ENCODE measurements at places on chromosomes 4 and X.

- ATAC-seq: peak; percentile 50
Measured at GRCh38 chr4:55172694-55173287, 47.4 kb upstream of the KDR start.

GRCh38 chrX:139759637-139760036, 51.7 kb upstream of the MCF2 start:
- ATAC-seq: peak; percentile 74

GRCh38 chr4:56530269-56531148, 24.9 kb downstream of the ARL9 start:
- ATAC-seq: peak; percentile 95

DNA sequence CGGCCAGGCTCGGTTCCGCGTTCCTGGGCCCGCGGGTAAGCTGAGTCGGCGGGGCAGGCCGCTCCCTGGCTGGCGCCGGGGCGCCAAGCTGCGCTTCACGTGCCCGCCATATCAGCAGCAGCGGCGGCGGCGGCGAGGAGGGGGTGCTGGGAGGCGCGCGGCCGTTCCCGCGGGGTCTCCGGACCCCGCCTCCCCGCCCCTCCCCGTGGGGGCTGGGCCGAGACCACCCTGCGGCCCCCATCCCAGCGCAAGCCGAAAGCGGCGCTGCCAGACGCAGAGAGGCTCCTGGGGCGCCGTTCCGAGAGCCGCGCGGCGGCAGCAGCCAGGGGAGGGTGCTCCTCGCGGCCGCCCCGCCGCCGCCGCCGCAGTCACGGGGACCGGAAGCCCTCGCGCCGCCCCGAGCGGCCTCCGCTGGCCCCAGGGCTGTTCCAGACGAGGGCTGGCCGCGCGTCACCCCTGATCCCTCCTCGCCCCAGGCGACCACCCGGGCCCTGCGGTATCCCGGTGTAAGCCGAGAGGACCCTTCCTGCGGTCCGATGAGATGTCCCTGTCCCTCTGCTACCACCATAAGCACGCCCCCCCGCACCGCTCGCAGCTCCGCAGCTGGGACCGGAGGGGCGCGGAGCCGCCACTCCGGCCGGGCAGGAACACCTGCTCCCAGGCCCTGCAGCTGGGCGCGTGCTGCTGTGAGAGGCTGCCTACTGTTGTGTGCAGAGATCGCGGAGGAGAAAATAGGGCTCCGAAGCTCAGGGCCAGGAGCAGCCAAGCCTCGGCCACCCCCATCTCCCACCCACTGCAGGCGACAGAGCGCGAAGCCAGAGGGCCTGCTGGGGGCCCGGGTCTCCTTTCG, 7.5 kb upstream of the BCOR start:
- peak; percentile 45 for ATAC-seq

GRCh38 chrX:140064993-140065392, 99.7 kb upstream of the CXorf66 start:
- no peak for ATAC-seq

DNA sequence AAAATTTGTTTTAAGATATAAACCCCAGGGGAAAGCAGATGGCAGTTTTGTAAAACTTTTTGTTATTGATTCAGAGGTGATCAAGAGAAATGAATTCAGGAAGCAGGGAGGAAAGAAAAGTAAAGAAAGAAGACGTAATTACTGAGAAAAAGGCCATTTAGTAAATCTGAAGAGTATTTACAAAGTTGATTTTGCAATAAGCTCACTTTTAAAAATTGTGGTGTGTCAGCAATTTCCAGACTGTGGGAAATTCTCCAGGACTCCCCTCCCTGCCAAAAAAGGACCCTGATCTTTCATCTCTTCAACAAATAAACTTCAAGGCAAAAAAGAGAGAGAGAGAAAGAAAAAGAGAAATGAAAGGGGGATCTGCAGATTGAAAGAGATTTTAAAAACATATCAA, 36.6 kb downstream of the PCYT1B start:
- ATAC-seq: no peak

- no peak for ATAC-seq
Measured at GRCh38 chr4:52848254-52848653, 13.9 kb upstream of the RASL11B start.

DNA sequence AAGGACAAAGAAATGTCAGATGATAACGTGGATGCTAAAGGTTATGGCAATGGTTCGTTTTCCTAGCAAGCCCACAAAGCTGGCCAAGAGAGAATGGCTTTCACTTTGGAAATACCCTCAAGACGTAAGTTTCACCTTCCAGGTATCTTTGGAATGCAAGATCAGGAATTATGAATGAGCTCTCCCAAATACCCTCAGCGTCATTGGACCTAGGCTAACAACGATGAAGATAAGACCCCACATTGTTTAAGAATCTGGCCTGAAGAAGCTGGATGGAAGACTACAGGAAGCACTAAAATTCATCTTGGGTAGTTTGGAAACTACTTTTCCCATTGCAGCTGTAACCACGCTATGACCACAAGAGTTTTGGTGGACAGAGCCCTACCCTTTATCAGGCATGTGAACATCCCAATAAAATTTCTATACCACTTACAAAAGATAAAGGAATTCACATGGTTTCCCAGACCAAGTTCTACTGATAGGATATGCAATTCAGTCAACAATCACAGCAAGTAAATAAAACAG, 111.9 kb downstream of the KDR start:
- ATAC-seq: no peak

GRCh38 chrX:97666890-97667289, 783.2 kb downstream of the RPA4 start:
- no peak for ATAC-seq

GRCh38 chr4:112938461-112939058, 110.9 kb upstream of the ANK2 start:
- peak; percentile 71 for ATAC-seq

DNA sequence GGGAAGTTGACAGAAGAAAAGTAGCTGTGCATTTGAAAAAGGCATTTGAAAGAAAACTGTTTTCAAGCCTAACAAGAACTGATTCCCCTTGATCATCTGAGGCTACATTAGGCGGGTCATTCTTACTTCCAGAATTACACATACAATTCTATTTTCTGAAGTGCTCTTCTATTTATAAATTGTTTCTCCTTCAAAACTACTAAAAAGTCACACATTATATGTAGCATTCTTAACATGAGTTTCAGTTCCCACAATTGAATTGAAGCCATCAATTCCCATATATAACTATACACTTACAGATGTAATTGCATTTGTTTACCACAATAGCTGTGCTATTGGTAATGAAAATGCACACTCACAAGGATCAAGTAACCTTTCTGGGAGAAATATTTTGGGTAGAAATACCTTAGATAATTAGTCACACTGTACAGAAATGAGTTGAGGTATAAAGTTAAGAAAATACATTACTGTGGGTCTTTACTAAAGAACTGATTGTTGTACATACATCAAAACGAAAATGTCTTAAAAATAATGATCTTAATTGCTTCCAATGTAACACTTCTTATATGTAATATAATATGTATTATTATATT, 1688.0 kb upstream of the AGA start:
- no peak for ATAC-seq

DNA sequence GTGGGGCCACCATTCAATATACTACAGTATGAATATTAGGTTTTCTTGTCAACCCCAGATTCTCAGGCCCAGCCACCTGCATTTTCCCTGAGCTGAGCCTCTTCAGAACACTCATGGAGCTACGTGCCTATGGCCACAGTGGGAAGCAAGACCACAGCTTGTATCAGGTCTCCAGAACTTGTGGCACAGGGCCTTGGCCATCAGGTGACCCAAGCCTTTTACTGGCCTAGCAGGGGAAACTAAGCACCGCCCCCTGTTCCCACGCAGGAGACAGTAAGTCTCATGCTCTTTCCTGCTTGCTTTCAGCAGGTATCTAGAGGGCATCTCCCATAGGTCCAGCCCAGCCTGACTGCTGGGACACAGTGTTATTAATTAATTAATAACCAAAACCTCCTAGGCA, 138.4 kb upstream of the MAMLD1 start:
- ATAC-seq: no peak

DNA sequence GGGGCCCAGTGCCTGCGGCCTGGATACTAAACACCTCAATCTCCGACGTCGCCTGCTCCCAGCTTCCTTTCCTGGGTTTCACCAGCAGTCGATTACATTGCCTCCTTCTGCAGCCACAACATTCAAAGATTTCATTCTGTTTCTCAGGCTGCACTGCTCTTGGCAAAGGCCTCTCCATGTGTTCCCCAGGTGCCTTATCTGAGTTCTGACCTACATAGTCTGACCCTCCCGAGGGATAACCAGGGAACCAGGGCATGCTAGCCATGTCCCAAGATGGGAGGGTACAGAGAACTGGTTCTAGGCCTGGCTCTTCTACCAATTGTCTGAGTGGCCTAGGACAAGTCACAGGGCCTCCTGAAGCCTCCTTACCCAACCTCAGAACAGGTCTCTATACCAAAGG, 62.2 kb upstream of the ACSL1 start:
- ATAC-seq: no peak

DNA sequence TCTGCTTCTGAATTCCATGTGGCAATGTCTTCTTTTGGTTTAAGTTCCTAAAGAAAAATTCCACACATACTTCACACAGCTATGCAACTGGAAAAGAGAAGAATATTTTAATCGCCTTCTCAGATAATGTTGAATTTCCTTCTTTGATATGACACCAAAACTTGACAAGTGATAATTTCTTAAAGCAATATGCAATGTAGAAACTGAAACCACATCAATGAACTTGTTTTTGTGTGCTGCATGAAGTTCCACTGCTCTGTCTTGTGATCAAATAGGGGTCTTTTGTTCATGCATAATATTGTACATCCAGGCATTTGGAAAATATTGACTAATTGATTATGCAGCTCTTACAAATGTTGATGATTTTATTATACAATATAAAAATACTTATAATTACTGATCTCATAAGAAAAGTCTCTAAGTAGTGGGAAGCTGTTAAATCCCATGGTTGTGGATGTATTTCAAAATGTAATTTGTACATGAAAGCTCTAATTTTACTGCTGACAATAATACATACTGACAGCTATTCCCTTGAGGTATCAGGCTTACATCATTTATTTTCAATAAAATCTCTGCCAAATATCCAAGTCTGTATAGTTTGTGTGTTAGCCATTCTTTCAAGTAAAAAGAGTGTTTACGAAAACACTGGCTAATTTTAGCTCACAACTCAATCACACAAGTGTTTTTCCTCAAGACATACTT, 56.5 kb downstream of the AGA start:
- ATAC-seq: no peak

DNA sequence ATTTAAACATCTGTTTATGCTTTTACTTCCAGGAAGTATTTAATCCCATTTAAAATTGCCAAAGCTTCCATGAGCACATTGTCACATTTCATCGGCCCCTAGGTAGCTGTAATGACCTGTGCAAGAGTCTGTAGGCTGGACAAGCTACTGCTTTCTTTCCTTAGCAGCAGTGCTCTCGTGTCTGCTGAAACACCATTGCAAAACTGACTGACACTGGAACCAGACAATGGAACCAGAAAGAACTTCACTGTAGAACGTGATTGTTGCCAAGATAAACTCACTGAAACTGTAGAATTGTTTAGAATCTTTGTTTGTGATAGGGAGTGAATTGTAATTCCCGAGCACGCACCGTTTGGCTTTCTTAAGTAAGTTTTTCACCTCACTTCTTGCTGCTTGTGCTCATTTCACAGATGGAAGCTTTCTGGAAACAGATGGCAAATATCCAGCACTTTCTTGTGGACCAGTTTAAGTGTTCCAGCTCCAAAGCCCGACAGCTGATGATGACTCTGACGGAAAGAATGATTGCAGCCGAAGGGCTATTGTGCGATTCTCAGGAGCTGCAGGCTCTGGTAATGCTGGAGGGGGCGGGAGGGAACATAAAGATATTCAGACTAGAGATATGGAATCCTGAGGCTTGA, 36.9 kb downstream of the EVC start:
- ATAC-seq: no peak

- ATAC-seq: peak; percentile 88
Measured at GRCh38 chrX:110425222-110426154, 66.8 kb downstream of the RTL9 start.

DNA sequence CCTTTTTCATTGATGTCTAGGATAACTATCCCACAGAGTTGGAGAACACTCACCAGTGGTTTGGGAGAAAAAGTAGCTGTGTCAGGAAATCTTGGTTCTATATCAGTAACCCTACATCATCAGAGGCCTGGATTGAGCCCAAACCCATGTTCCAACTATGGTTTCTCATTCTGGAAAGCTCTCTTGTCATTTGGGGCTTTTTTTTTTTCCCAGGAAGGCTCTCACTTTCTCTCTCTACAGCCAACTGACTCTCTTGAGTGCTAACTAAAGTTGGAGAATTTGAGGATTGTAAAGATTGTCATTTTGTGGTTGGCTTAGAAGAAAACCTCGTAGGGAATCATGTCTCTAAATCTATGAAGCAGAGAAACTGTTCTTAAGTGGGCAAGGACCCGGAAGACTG, 228.2 kb upstream of the DIPK2B start:
- no peak for ATAC-seq

GRCh38 chrX:10990976-10991375, 120.2 kb upstream of the HCCS start:
- no peak for ATAC-seq

DNA sequence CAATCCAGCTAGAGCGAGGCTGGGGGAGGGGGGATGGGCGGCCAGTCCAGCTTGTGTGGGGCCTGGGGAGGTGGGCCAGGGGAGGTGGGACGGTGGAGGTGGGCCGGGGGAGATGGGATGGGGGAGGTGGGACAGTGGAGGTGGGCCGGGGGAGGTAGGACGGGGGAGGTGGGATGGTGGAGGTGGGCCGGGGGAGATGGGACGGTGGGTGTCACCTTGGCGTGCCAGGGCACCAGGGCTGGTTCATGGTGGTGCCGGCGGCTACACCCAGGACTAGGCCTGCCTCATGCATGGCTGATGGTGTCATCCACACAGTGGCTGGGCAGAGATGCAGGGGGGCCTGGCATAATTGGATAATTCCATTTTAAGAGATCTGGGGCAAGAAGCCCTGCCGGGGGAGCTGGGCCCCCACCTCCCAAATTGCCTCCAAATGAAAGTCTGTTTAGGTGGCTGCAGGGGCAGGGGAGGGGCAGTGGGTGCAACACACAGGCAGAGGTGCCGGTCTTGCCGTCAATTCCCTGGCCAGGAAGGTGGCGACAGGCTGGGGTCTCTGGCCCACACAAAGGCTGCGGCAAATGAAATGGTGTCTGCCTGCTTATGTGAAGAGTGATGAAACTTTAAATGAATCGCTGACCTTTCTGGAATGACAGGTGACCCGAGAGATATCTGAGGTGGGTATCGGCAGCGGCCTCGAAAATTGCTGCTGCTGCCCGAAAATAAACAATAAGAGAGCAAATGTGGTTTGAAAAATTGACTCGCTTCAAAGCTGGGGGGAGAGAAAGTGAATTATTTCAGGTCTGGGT, 82.1 kb downstream of the FAM53A start:
- no peak for ATAC-seq

All from SK-N-SH treated with all-trans-retinoic acid at 6 μM for 48 hours (cell line).